Fibroblast of the aortic adventitia (primary cell): ENCODE measurements at places on chromosomes 13 and 19. TPM values are rescaled to one million over a fixed set of nuclear protein-coding genes. Genes with fewer than 3 reads are reported as not detected.

GRCh38 chr13:48818495-48819356 lies 157.0 kb upstream of the FNDC3A start:
- peak; percentile 92 for DNase-seq

GPC6 gene
- 76.9 and 92.6 TPM in 2 replicates for total RNA-seq

ATXN8OS gene
- total RNA-seq, result not detected in 2 replicates

DGKH gene
- total RNA-seq, result 17.1 and 26.3 TPM in 2 replicates
